ENCODE measurements at places on chromosomes 3 and 15.
A peak's percentile ranks its signal among the peaks of the same experiment; 100 is the strongest.

- DNase-seq, result no peak
These were observed 20.9 kb upstream of the LMCD1 start for GRCh38 chr3:8480699-8481098.

GRCh38 chr3:196192036-196192523 is 19.1 kb downstream of the ZDHHC19 start:
- no peak for DNase-seq

DNA sequence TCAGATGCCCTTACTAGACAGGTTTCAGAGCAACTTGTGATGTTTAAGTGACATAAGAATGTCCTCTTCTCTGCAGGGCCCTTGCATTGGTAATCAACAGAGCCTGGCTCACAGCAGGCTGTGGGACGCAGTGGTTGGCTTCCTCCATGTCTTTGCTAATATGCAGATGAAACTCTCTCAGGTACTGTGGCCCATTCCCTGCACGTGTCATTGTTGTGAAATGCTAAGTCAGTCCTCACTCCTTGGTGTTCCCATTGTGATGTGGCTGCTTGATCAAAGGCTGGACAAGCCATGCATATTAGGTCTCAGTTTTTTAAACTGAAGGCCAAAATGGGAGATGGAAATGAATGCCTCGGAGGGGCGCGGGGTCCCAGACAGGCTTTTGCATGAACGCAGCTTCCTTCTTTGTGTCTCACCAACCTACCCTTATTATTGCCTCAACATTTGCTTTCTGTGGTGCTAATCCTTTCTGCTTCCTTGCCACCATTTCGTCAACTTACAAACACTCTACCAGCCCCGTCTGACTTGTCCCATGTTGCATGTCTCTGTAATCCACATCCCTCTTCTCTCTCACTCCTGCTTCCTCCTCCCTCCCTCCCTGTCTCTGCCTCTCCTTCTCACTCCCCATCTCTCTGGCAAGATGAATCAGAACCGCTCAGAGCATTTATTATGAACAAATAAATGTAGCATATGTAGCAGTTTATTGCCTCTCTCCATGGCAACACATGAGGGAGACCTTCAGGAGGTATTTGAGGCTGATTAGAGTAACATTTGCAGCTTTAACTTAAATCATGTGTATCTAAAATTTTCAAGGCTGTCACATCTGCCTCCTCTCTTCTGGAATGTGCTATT is 133.2 kb upstream of the CHRM5 start:
- DNase-seq, result no peak

- DNase-seq, result no peak
These were observed 54.0 kb upstream of the MYZAP start for GRCh38 chr15:57537488-57538264.

DNA sequence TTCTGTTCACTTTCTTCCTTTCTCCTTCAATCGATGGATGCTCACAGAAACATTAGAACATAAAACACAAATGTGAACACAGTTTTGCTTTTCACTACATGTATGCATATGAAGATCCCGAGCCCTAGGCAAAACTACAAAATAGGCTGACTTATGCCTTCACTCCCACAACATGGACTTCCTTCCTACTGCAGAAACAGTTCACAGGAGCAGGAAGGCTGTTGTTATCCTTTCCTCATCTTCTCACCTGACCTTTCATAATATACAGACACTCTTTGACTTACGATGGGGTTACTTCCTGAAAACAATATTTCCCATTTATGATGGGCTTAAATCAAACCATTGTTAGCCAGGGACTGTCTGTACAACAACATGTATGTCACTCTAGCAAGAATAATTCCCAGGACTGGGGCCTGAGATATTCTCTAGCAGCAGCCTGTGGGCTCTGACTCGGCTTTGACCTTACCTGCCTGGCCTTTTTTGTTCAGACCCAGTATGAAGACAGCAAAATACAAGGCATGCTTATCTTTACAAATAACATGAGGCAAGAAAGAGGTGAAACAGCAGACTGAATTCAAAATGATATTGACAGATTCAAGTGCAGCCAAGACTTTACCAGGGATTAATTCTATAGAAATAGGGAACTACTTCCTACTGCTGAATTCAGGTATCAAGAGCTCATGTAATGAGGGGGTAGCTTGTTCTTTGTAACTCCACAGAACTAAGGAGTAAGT is 51.8 kb upstream of the PLXND1 start:
- no peak for DNase-seq

DNA sequence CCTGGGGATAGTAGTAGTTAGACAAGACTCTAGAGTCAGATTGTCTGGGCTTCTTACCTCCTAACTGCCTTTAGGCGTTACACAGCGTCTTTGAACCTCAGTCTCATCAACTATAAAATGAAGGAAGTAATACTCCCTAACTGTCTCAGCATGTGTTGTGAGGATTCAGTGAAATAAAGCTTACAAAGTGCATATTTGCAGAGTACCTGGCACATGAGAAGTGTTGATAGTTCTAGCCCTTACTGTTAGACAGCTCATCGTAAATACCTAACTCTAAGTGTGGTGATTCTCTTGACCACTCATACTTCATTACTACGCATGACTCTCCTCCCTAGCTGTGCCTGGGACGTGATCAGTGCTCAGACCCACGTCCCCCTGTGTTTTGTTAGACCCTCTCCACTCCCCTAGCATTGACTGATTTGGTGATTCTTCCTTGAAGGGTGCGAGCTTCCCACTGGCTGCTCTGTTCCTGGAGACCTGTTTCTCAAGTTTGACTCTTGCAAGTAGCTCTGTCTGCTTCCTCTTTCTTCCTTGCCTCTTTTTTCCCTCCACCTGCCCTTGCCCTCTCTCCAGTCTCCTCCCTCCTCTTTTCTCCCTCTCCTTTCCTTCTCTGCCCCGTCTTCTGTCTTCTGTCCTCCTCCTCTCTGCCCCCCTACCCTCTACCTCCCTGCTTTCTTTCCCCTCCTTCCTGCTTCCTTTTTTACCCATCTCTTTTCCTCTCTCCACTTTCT is 124.2 kb downstream of the SLC25A26 start:
- DNase-seq, result no peak

DNA sequence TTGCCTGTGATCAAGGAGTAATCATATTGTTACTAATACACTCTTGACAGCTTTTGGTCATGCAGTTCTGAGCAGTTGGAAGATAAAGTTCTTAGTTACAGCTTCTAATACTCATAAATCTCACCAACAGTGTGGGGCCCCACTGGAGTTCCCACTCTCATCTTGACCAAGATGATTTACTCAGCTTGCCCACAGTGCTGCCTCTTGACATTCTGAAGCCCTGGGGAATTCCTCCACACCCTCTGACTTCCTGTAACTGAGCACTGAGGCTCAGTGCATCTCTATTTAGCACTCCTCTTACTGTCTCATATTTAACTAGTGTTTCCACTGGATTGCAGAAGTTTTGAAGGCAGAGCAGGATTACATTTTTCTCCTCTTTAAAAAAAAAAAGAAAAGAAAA is 1.9 kb upstream of the ARL6IP5 start:
- DNase-seq, result no peak

GRCh38 chr3:113659101-113659541 is 37.3 kb downstream of the USF3 start:
- no peak for DNase-seq

- no peak for DNase-seq
These were observed 618 bp downstream of the PARL start for GRCh38 chr3:183884097-183884426.

DNA sequence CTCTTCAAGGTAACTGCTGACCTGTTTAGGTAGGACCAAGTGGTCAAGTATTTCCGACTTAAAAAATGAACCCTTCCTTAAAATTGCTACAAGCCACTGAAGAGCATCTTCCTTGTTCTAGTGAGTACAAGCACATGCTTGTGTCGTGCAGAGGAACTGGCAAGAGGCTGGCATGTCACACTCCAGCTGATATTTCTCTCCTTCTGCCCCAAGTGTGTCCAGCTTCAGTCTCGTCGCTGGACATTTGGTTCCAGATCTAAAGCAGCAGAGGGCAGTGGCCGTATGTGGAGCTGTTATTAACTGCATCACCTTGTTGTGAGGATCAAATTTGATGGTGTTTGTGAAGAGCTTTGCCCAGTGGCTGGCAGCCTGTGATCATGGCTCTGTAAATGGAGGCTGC is 10.0 kb downstream of the RBP2 start:
- no peak for DNase-seq

DNA sequence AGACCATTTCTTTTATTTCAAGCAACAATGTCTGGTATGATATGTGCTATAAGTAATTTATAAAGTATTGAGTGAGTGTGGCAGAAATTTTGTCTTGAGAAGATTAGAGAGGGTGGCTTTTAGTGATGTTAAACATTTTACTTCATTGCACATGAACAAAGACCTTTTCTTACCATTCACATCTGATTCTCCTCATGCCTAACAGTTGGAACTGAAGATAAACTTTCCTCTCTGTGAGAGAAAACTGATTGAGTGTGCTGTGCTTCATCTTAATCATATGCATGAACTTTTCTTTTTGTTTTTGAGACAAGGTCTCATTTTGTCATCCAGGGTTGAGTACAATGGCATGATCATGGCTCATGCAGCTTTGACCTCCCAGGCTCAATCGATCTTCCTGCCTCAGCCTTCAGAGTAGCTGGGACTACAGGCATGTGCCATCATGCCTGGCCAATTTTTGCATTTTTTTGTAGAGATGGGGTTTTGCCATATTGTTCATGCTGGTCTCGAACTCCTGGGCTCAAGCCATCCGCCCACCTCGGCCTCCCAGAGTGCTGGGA is 377.7 kb upstream of the GOLIM4 start:
- no peak for DNase-seq

GRCh38 chr3:51711352-51712037 is 4.6 kb downstream of the GRM2 start:
- DNase-seq, result no peak

DNA sequence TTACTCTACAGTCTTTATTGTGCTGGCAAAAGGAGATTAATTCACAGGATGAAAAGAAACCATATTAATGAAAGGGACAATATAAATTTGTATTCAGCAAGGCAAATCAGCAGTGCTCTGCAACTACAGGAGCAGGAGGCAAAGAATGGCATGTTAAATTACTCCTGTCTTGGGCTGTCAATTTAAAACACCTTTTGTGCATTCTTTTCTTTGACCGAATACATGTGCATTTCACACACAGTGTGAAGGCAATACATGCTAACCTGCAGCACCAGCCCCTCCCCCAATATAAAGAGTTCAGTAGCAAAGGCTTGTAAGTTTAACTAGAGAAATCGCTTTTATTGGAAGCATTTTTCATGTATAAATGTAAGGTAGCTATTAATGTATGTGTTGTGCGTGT is 275.2 kb upstream of the TOPAZ1 start:
- DNase-seq, result no peak

DNA sequence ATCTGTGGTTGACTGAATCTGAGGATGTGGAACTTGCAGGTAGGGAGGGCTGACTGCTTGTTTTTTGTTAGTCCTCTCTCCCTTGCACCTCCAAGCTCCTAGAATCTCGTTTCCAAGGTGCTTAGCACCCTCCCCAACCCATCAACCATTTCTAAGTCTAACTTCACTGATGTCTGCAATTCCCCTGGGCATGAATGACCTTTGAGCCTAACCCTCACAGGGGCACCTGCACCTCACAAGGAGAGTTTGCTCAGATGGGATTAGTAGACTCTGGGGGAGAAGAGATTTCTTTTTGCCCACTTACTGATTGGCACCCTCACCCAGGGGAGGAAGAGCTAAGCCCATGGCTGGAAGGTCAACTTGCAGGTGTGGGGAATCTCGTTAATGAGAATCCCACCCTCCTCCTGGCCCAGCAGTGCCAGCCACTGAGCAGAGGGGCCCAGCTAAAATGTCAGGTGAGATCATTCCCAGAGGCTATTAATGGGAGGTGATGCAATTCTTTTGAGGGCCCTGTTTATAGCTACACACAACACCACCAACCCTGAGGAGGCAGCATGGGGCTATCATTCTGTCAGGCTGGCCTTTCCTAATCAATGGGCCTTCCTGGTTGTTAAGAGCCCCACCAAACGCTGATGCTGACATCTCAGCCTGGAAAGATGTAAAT is 81.6 kb upstream of the HERC1 start:
- DNase-seq, result no peak

- no peak for DNase-seq
These were observed 530.6 kb upstream of the RGMA start for GRCh38 chr15:93619597-93619996.

GRCh38 chr3:105606016-105606415 is 239.3 kb downstream of the ALCAM start:
- no peak for DNase-seq

DNA sequence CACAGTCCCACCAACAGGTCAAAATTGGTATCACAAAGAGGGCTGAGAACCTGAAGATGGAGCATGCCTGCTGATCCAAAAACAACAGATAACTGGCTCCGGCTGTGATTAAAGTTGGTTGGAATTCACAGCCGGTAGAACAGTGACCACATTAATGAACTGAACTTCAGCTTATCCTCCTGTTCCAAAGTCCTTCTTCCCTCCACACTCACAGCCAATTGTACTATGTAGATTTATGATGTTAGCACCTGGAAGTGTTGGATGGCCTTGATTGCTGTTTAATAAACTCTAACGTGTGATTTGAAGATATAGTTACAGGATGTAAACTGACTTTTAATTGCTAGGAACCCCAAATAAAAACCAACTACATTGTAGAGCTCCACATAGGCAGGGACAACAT is 367.3 kb upstream of the FRG2C start:
- no peak for DNase-seq

- no peak for DNase-seq
These were observed 11.3 kb downstream of the PFN2 start for GRCh38 chr3:149959443-149959842.

- peak; percentile 44 for DNase-seq
These were observed 740 bp downstream of the MAGI1 start for GRCh38 chr3:66037986-66038369.

- peak; percentile 81 for DNase-seq
These were observed 95.7 kb downstream of the CPN2 start for GRCh38 chr3:194255252-194256039.

GRCh38 chr3:6736836-6737629 is 123.9 kb upstream of the GRM7 start:
- no peak for DNase-seq

GRCh38 chr3:167772992-167773391 is 37.5 kb downstream of the SERPINI1 start:
- no peak for DNase-seq

DNA sequence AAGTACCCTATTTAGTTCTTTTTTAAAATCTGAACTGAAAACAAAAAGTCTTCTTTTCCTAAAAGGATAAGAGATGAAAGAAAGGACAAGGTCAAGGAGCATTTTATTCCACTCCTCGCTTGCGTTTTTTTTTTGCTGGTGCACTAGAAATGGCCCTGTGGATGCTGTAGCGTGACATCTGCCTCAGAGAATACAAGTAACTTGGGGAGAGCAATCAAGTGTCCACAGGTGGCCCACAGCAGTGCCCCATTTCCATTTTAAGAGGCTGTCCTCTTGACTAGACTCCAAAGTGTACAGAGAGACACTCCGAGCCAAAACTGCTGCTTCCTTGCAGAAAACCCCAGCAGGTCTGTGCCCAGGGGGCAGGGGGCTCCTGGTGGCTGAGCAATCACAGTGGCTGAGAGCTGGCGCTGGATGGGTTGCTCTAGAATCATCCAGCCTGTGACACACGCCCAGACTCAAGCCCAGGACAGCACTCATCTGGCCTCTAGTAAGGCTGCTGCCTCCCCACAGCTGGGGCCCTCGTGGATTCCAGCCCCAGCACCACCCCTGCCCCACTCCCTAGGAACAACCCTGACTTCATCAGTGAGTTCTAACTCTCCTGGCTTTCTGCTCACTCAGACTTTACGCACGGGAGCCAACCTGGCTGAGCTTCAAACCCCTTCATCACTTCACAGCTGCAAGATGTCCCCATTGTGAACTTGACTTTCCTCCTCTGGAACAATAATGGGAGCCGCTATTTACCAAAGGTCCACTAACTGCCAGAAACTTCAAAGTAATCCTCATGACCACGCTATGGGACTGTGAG is 71.1 kb upstream of the SPATA12 start:
- peak; percentile 79 for DNase-seq

GRCh38 chr15:39574427-39574826 is 6.5 kb upstream of the THBS1 start:
- DNase-seq, result no peak
